COR-L47 (cell line): ENCODE measurements at places on chromosomes 11 and 22.

DNA sequence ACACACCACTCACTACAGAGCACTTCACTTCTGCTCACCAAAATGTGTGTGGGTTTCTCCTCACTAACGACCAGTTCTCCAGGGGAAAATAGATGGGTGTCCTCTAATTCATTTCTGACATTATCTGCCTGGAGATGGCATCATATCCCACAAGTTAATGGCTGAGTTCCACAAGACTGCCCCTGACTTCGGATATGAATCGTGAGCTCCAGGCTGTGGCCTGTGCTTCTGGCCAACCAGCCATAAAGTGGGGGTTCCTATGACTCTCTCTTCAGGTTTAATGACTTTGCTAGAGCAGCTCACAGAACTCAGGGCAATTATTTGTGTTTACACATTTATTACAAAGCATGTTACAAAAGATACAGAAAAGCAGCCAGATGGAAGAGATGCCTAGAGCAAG lies 113.0 kb upstream of the SYT13 start:
- no peak for DNase-seq

GRCh38 chr11:14237444-14237961 lies 121.5 kb downstream of the RRAS2 start:
- DNase-seq = no peak

DNA sequence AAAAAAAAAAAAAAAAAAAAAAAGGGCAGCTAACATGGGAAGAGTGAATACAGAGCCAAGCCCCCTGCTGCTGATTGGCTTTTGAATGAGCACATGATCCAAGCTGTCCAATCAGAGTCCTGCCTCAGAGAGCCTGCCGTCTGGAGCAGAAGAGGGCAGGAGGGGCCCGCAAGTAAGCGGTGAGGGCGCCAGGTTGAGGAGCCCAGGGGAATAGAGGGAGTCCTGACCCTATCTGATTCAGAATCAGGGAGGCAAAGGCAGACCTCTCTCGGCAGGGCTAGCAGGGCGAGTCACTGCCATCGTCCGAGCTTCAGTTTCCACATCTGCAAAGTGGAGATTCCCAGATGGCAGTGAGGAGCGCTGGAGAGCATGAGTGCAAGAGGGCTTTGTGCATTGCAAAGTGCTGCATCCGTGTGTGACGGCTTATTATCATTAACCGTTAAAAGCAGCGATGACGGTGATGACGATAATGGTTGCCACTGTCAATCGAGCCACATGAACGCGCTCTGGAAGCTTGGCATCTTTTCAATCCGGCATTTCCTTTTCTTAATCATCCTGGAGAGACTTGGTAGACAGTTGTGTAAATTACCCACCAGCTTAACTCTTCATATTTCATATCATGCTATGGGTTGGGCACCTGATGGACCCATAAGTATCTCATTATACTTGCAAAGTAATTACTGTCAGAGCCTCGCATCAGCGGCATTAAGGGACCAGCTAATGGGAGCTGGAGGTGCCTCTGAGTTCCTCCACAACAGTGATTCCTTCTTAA lies 68.6 kb upstream of the ATXN10 start:
- no peak for DNase-seq

DNA sequence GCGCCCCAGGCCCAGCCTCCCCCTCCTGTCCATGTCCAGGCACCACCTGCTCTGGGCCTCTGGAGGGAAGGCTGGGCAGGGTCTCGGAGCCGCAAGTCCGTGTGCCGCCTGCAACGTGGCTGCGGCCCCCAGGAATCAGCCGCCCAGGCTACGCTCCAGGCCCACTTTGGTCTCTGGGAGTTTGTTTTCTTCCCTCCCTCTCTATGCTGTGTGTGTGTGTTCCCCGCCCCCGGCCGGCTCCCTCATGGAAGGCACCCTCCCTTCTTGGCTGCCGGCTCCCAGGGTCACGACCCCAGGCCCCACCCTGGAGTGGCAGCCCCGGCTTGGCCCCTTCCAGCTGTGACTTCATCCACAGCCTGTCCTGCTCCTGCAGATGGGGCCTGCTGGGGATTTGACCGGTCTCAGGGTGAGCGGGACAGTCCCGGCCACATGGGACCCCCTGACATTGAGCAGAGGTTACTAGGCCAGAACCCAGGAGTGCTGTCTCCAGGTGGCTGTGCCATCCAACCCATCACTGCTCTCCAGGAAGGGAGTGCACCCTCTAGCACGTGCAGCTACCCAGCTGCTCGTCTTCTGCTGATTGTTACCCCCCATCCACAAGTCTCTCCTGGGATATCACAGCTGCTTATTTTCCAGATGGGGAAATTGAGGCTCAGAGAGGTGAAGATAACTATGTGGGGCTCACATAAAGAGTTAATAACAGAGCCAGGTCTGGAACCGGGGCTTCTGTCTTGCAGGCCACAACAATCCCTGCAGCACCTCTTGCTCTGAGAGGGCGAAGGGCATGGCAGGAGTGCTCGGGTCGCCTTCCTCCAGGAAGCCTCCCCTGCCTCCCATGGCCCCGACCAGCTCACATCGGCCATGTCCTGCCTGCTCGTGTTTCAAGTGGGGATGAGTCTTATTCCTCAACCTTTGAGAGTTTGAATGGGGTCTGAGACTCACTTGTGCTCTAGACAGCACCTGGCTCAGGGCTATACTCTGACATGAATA lies 2.8 kb upstream of the LIF start:
- DNase-seq = no peak
